Stimulated activated CD8-positive, alpha-beta memory T cell treated with anti-CD3 and anti-CD28 coated beads, Interleukin-4, amount 100 ng/mL, for 1 hour (primary cell): ENCODE measurements at places on chromosomes 4 and X.

- DNase-seq = no peak
Measured at GRCh38 chrX:42538405-42538804, 239.6 kb downstream of the PPP1R2C start.

DNA sequence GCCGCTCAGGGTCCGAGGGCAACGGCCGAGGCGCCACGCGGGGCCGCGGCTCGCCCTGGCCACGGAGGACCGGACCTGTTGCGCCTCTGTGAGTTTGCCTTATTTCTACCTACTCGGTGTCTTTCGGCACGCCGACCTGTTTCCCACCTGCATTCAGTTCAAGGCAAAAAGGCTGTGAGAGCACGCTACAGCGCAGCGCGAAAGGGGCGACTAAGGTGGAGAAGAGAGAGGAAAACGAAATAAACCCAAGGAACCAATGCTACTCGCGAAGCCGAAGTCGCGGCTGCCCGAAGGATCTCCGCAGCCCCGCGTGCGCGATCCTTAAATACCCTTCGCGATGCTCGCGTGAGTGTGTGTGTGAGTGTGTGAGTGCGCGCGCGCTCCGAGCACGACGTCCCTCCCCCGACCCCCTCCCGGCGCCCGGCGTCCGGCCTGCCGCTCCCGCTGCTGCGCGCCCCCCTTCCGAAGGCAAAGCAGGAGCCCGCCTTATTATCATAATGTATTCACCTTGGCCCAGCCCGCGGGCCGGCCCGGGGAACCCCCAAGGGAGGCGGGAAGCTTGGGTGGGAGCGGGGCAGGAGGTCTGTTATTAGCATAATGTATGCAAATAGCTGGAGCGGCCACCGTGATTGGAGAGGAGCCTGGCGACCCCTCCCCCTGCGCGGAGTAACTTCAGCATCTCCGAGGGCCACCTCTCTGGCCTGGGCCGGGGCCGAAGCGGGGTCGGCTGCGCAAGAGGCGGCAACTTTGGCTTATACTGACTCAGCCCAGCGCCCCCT, at the start of gene COL25A1:
Gene COL25A1, minus strand, starts transcription at position 298 of the 779 bp plus-strand sequence.
- DNase-seq = no peak

DNA sequence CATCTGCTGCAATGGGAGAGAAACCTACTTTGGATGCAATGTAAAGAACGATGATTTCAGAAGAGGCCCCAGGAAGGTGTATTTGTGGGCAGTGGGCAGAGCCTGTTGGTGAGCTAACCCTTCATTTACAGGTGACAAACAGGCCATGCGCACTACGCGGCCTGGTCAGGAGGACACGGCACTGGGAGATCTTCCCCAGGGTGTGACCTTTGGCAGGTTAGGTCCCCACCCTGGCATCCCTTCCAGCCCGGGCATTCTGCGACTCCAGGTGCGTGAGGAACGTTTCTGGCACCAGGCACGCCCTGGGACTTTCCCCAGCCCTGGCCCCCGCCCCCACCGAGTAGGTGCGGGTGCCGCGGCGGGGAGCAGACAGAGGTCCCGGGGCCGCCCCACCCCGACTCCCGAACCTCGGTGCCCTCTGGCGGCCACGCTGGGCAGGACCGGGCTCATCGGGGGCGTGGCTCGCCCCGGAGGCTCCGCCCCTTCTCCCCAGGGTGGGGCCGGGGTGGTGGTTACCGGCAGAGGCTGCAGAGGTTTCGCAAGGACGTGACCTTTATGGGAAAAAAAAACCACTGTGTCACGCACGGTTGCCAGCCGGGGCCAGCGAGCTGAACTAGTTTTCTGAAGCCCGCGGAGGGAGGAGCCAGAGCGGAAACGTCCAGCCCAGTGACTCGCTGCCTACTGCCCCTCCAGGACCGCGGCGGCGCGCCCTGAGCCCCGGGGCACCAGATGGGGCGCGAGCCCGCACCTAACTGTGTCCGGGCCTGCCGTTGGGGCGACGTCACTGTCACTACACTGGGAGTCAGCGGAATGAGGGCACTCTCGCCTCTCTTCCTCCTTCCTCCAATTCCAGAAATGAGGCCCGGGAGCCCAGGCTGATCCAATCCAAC, 5.0 kb upstream of the NYX start:
- peak; percentile 53 for DNase-seq

DNA sequence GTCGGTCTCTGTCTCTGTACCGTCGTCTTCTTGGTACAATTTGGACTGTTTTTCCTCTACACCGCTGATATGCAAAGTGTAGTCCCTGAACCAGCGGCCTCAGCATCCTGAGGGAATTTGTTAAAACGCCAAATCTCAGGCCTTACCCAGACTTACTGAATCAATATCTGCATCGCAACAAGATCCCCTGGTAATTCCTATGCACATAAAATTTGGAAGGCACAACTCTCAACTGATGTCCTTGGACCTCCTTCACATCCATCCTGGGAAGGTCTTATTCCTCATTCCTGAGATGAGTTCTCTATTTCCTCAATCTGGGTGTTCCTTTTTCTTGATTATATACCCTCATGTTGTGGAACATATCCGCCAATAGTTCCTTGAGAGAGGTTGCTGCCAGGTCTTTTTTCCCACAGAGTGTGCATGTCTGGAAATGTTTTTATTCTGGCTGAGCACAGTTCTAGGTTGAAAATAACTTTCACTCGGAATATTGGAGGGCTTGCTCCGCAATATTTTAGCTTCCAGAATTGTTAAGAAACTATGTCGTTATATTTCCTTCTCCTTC, 738 bp upstream of the HPF1 start:
- DNase-seq = no peak

- no peak for DNase-seq
Measured at GRCh38 chrX:94288972-94289371, 615.0 kb downstream of the FAM133A start.

DNA sequence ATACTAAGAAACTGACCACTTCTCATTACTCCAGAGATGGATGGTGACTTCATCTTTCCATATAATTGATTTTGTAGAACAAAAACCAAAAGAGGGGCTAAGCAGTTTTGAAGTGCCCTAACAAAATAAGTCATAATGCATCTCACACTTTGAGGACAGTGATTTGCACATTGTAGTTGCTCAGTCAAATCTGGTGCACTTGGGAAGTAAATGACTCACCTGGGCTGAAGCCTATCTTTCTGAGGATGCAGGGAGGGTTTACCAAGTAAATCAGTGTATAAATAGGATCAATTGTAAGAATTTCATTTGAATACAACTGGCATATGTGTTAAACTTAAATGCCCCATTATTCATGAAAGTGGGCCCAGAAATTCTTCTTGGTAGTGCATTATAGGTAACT, 134.2 kb downstream of the DCLK2 start:
- no peak for DNase-seq

- no peak for DNase-seq
Measured at GRCh38 chr4:48030470-48030869, 13.9 kb downstream of the NIPAL1 start.

- DNase-seq = no peak
Measured at GRCh38 chr4:29304595-29304994, 1415.6 kb upstream of the PCDH7 start.

DNA sequence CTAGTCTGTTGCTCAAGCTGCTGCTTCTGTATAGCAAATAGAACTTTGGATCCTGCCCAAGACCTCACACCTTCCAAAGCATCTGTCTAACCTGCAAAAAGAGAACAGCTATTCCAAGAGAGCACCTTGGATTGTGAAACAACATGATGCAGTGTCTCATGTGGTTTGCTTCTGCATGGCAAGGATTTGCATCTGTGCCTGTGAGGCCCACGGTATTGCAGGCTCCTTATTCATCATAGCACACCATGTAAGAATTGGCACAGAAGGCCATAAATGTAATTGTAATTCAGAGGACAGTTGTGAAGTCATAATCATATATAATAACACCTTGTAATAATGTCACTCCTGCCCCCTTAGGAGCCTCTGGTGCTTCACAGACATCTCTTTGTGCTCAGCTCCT, 147.1 kb downstream of the ZNF674 start:
- DNase-seq = no peak

- no peak for DNase-seq
Measured at GRCh38 chr4:75904076-75904475, 1.8 kb upstream of the PPEF2 start.

DNA sequence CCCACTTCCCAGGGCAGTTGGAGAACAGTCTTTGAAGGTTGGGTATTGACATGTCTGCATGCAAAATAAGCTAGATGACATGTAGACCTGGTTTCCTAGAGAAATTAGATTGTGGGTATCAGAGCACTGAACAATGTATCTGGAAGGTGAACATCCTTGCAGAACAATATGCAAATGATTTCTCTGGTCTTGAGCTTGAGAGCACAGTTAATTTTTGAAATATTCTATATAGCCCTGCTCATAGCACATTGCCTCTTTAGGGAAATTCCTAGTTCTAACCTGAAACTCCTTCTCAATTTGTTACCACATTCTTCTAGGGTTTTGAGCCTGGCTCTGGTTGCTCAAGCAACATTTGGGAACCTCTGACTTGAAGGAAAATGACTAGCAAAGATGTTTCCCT, 41.6 kb upstream of the LAS1L start:
- no peak for DNase-seq

GRCh38 chr4:7327341-7327885, 107.3 kb downstream of the PSAPL1 start:
- no peak for DNase-seq

GRCh38 chr4:82748810-82749470, 49.7 kb downstream of the SCD5 start:
- DNase-seq = no peak

DNA sequence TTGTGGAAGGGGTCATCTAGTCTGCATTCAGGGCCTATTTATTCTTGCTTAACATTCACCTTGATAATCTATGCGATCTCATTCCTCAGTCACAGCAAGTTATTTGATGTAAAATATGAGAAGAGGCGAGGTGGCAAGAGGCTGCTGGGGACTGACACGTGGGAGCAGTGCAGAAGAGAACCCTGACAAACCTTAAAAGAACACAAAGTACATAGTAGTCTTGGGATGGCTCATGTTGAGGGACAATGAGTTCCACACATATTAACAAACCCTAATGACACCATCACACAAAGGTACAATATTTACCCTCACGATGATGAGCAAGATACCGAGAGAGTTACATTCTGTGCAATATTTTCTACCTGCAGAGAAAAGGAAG, 57.5 kb downstream of the MAML3 start:
- no peak for DNase-seq

- DNase-seq = no peak
Measured at GRCh38 chr4:761086-761485, 55.5 kb downstream of the PCGF3 start.

GRCh38 chr4:112633477-112634235, 3.1 kb downstream of the ZGRF1 start:
- no peak for DNase-seq

DNA sequence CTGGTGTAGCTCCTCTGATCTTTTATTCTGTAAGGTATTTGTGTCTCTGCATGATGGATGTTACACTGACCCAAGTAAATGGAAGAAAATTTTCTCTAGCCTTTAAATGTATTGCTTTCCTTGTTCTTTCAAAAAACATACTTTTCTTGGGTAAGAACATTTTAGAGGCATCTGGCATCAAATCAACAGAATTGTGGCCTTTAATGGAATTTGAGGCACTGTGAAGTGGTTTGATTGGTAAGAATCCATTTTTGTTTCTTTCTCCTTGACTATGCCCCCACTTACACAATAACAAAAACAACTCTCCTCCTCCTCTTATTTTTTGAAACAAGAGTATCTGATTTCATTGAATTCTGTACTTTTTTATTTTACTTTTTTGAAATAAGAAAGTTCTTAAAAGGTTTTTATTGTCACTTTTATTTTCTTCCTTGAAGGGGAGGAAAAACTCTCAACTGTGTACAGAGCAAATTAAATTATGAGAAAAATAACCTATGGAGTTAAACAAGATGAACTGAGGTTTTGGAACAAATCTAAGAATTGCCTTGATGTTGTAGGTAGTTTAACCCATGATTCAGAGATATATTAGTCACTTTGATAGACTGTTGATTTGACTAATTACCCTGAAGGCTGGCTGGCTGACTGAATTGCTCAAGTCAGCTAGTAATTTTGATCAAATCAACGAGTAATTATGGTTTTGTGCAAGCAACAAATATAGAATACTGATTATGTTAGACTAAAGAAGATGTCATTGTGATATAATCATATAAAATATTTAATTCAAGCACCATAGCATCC, 146.4 kb downstream of the FHIP1A start:
- DNase-seq = no peak

DNA sequence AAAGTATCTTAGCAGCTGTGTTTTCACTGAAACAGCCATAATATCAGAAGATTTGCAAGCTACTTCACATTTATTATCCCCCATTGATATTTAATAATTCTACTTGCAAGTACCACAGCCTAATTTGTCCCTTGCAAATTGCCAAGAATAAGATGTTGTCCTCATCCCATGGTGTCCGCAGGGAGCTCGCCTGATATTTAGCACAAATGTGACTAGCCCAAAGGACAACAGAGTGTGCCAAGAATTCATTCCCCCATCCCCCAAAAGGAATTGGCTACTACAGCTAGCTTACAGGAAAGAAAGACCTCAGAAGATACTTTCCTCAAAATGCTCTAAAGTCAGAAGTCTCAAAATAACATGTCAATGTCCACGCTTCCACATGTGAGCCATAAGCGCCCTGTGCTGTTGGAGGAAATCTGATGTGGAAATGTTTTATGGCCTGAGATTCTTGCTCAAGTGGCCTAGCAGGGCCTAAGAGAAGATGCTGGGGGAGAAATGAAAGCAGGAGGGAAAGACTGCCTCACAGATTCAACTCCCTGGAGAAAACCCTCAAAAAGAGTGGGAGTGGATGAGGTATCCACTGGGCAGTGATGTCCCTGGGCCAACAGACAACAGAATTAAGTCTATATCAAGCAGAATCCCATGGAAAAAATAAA, 111.4 kb downstream of the SH3KBP1 start:
- no peak for DNase-seq

DNA sequence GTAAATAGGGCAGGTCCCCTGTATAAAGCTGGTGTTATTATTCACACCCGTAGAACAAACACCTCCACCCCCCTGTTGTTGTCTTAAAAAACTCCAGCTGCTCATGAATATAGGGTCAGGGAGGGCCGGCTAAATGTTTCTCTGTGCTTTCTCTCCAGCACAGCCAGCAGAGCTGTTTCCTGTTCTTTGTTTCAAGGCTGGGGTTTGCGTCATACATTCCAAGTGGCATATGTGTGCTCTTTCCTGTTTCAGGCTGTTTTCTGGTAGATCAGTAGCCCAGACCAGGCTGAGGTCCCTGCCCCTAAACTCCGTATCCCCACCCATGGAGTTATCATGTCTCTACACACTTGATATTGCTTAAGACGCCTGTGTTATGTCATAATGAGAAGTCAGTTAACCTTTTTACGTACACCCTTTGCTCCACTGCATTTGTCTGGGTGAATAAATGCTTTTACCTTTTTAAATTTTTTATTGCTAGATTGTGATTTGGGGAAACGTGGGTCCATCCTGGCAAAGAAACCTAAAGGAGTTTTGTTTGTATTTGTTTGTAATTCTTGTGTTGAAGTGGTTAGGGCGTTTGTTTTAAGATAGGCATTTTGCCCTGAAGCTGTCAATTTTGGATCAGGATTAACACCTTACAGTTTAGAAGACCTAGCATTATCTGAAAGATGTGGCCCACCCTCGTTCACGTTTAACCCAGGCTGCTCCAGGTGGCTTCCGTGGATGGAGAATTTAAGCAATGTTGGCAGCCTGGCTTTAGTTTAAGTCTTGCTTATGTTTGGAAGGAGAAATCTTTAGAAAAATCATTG, 3.3 kb downstream of the KLF3 start:
- no peak for DNase-seq

- DNase-seq = no peak
Measured at GRCh38 chr4:42626629-42627146, 30.2 kb downstream of the ATP8A1 start.
